CD4-positive, alpha-beta T cell treated with Interleukin-17A for 4 hours (primary cell): ENCODE measurements at places on chromosomes 11 and 22.

GRCh38 chr11:67389477-67389876 lies 2.3 kb upstream of the RAD9A start:
- peak; percentile 73 for DNase-seq

- no peak for DNase-seq
These were observed 27.7 kb upstream of the MUC5B start for GRCh38 chr11:1194977-1195681.

DNA sequence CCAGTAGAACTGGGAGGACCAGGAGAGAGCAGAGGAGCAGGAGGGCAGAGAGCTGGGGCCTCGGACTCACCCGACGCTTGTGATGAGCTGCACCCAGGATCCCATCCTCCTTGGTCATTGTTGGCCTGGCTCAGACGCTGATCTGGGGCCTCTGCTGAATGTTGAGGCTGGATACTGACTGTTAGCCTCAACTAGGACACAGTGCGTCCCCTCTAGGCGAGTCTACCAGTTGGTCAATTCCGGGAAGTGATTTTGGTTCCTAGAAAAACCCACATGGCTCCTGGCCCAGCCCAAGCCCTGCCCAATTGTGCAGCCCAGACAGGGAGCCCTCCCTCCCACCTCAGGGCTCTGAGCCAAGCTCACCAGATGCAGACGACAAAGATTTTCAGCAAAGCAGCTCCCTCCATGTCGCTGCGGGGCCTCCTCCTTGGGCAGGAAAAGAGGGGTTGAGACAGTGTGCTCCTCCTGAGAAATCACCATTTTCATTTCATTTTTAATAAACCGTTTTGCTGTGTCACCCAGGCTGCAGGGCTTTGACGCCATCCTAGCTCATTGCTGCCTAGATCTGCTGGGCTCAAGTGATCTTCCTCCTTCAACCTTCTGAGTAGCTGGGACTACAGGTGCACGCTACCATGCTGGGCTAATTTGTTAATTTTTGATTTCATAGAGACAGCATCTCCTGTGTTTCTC lies at the start of gene APOL4:
TSS of gene APOL4 (minus strand) at position 180 of the 690 bp plus-strand sequence. CDS start at position 105, 75 bp downstream.
- no peak for DNase-seq

DNA sequence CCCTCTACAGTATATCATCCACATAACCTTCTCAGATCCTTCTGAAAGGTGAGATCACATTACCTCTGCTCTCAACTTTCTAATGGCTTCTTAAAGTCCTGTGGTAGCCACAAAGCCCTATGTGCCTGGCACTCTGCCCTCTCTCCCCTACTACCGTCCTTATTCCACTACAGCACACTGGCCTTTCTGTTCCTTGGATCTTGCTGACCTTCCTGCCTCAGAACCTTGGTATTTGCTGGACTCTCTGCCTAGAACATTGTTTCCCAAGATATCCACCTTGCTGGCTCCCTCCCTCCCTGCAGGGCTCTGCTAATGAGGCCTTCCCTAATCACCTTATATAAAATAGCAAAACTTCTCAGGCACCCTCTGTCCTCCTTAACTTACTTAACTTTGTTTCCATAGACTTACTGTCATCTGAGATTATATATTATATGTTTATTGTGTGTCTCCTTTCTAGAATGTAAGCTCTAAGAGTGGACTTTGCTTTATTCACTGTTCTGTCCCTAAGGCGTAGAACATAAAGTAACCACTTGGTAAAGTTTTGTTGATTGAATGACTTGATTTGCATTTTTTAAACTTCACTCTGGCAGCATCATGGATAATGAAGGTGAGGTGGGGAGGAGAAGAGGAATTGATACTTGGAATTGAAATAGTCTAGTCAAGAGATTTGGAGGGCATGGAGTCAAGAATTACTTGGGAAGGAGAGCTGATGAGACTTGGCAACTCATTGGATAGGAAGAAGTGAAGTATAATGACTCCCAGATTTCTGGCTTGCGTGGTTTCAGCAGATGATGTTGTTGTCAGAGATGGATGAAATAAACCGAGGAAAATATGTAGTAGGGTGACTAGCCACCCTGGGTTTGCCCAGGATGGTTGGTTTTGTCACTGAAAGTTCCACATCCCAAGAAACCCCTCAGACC lies 10.5 kb downstream of the POLD3 start:
- no peak for DNase-seq
